Fibroblast of the aortic adventitia (primary cell): ENCODE measurements at places on chromosomes 16 and 17.

- DNase-seq: no peak
Observed at GRCh38 chr17:76586741-76587487, 1.3 kb upstream of the ST6GALNAC2 start.

DNA sequence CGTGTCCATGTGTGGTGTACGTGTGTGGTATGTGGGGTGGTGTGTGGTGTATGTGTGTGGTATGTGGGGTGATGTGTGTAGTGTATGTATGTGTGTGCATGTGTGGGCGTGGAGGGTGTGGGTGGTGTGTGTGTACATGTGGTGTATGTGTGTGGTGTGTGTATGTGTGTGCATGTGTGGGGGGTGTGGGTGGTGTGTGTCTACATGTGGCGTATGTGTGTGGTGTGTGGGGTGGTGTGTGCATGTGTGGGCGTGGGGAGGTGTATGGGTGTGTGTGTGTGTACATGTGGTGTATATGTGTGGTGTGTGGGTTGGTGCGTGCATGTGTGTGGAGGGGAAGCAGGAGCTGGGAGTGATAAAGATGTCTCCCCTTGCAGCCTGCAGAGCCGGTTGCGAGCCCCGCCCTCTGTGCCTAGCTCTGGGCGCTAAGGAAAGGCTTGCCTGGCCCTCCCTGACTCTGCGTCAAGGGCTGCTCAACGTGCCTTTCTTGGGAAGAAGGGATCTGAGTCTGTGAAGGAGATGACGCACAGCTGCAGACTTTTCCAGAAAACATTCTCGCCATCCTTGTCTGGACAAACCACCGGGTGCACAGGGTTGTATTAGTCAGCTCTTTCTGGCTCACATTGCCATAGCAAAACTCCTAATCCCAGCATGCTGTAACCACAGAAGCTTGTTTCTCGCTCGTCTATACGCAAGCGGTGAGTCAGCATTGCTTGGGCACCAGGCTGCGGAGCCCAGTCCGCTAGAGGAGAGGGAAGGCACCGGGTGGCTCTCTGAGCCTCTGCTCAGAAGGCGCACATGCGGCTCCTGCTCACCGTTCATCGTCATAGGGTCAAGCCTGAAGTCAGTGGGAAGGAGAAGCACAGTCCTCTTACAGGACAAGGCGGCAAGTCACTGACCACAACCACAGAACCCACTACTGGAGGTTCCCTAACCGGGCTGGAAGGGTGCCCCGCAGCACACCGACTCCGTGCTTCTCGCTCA is 2.0 kb upstream of the CD300H start:
- DNase-seq: peak; percentile 94

GRCh38 chr16:77432264-77432663 is 2.6 kb downstream of the ADAMTS18 start:
- no peak for DNase-seq

DNA sequence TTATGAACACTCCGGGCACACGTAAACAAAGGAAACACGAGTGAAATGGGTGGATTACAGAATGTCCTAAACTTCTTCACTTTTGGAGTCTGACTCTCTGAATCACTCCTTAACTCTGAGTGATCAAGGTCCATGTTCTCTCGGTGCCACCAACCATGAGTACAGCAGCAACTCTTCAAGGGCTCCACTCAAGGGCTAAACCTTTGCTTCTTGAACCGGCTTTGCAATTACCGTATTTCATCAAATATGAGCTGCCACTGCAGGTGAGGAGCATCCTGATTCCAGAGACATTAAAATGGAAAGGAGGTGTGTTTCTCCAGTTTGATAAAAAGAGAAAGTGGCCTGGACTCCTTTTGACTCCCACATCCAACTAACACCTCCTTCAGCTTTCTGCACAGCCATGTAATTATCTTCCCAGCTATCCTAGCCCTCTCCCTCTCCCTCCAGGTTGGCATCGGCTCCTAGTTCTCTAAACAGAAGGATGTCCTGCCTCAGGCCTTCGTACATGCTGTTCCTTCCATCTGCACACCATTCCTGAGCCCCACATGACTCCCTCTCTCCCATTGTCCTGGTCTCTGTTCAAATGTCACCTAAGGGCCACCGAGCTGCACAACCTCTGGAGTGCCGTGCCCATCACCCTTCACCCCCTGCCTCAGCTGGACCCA is 61.4 kb downstream of the ZDHHC7 start:
- no peak for DNase-seq

DNA sequence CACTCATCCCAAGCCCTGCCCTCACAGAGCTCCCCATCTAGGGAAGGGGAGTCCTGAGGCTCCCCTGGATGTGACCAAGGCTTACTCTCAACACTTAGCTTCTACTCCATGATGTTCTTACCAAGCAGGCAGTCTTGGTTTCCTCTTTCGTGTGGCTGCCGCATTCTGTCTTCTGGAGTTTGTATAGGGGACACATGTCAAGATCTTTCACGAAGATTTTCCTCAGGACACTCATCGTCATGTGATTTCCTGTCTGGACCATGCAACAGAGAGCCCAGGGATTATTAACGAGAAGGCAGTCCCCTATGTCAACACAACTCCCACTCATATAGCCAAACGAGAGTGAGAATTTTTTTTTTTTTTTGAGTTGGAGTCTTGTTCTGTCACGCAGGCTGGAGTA is 10.4 kb downstream of the PRSS54 start:
- no peak for DNase-seq

- DNase-seq: no peak
Observed at GRCh38 chr16:11862489-11862888, 11.1 kb upstream of the RSL1D1 start.

DNA sequence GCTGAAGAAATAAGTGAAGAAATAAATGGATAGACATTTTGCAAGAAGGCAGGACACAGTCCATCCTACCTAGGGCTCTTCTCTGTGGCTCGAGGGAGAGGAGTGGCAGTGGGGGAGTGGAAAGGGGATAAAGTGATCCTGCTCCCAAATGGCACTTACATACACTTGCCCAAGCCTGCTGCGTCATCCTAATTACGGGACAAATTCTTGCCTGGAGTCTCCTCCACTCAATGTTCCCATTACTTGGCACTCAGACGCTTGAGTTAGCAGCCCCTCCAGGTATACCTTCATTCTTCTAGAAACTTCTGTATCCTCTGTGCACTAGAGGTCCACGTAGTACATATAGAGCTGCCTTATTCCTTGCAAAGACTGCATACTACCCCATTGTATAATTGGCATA is 15.7 kb upstream of the MAP3K14 start:
- DNase-seq: no peak

DNA sequence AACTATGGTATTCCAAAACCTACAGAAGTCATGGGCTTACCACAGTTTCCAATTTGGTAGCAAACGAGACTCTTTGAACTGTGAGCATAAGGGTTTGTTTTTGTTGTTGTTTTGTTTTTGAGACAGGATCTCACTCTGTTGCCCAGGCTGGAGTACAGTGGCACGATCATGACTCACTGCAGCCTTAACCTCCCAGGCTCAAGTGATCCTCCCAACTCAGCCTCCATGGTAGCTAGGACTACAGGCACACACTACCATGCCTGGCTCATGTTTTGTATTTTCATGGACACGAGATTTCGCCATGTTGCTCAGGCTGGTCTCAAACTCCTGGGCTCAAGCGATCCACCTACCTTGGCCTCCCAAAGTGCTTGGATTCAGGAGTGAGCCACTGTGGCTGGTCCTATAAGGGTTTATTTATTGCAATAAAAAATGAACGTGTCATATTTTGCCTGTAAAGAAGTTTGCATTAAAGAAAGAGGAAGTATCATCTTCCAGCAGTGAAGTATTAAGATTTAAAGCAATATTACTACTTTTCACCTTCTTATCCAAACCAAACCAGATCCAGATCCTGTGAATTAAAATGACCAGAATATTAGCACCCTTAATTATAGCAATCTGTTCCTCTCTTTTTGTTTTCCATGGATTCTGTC is 37.2 kb downstream of the KCNJ2 start:
- DNase-seq: no peak

GRCh38 chr17:61508912-61509311 is 56.7 kb downstream of the TBX4 start:
- DNase-seq: no peak

DNA sequence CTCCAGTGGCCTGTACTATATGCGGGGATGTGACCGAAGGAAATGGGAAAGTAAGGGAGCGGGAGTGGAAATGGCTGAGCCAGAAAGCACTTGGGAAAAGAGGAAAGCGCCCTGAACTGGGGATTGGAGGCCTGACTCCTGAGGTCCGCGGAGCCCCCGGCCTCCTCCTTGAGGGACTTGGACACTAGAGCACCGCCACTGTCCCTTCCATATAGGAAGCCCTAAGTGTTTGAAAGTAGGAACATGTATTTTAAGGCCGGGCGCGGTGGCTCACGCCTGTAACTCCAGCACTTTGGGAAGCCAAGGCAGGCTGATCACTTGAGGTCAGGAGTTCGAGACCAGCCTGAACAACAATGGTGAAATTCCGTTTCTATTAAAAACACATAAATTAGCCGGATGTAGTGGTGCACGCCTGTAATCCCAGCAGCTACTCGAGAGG is 530 bp upstream of the ZDHHC7 start:
- DNase-seq: no peak

GRCh38 chr17:83124871-83125514 is 45.6 kb downstream of the METRNL start:
- DNase-seq: no peak
